ENCODE measurements at places on chromosomes 12 and 14.

- DNase-seq: no peak
Measured at GRCh38 chr12:38772437-38772836, 133.0 kb downstream of the CPNE8 start.

- DNase-seq: no peak
Measured at GRCh38 chr14:83171761-83172160, 1638.1 kb upstream of the SEL1L start.

DNA sequence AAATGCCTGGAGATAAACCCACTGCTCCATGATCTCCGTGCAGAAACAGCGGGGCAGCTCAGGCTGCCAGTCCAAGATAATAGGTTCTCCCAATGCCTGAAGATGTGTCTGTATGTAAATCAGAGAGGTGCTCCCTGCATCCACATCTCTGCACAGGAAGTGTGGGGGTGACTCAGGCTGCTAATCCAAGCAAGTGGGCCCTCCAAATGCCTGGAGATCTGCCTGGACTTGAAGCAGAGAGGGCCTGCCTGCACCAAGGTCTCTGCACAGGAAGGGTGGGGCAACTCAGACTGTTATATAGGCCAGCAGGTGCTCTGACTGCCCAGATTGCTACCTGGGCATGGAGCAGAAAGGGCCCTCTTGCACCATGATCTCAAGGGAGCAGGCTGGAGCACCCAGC is 504.7 kb downstream of the LRFN5 start:
- DNase-seq: no peak

DNA sequence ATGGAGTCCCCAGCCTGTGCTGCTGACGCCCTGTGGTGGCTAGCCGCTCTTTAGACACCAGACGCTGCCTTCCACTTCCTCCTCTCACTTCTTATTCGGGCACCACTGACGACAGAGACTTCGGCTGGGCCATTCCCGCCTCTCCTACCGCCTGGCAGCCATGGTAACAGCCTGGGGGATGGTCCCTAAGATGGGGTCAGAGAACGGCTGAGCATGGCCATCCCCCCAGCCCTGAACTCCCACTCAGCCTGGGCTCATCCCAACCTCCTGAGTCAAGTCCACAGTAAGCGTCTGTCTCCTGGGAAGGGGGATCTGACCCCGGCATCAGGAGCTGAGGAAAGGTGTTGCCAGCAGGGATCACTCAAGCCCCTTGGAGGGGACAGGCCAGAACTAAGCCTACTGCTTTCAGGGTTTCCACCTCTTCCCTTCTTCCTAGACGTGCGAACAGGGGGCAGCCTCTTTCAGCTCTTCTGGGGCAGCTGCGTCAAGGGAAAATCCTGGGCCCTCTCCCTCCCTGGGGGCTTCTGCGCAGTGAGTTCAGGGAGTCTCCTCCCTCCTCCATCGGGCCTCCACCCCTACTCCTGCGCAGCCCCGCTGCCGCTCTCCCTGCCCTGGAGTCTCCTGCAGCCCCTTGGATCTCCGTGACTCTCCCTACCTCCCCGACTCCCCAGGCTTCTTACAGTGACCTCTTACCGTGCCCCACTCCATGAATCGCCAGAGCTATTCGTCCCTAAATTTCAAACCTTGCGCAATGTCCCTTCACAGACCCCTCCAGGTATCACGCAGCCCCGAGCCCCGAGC is 643 bp upstream of the TAMALIN start:
- no peak for DNase-seq

GRCh38 chr14:92582706-92583452 is 69.3 kb downstream of the RIN3 start:
- DNase-seq: no peak

DNA sequence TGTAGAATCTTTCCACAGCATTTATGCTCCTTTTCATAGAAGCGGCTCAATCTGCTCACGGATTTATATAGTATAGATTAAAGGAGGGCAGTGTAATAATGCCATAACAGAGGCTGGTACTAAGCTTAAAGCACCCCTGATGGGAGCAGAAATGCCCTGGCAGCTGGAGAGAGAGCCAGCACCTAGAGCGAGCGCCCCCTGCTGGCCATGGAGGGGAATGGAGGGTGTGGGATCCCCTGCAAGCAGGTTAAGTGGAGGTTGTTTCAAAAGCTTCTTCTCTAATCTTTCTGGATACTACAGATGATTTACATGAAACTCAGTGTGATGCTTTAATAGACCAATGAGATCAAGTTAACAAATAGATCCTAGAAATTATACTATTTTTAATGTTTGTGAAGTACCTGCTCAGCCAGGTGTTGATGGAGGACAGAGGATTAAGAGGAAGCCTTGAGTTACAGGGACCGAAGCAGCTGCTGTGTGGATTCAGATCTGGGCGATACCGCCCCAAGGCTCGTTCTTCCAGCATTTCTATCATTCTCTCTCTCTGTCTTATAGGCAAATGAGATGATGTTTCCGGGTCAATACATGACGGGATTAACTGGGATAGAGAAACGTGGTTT is 1519.3 kb upstream of the TMEM132C start:
- DNase-seq: peak; percentile 8

DNA sequence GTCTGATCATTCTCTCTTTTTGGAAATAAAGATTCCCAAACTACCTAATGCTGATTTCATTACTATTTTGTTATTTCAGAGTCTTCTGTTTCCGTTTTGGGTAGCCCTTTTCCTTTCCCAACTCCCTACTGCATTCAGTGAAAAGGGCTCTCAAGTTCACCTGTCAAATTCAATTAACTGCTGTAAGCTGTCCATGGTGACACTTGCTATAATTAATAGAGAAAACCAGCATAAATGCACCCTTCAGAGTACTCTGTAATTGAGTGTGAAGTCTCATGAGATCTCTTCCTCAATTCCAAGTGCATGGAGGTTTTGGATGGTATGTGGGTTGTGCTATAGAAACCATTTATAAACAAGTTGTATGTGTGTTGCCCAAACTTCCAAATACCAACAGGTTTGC is 187.2 kb downstream of the RPL10L start:
- no peak for DNase-seq

GRCh38 chr12:96514328-96514727 is 25.0 kb downstream of the CFAP54 start:
- DNase-seq: no peak

DNA sequence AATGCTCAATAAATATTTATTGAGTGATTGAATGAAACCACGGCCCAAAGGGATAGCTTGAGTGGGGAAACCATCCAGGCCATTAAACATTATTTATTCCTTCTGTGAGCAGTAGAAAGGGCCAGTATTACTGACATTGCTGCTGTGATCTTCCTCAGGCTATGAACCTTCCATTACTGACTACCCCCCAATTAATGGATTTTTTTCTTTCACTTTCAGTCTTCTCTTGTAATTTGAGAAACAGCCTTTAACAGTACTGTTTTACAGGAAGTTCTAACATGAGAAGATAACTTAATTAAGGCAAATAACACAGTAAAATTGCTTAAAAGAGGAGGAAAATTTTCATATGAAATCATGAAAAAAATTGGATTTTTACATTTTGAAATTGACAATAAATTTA is 629.5 kb downstream of the TRHDE start:
- DNase-seq: no peak

DNA sequence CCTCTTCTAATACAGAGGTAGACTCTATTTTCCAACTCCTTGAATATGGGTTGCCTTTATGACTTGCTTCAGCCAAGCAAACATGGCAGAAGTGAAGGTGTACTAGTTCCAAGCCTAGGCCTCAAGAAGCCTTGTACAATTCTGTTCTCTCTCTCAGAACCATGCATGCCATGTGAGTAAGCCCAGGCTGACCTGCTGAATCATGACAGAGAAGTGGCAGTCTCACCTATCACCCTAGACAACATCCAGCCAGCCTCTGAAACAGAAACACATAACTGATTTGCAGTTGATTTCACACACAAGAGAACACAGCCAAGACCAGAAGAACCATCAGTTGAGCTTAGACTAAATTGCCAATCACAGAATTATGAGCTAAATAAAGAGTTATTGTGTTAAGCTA is 157.2 kb downstream of the GARIN6 start:
- no peak for DNase-seq

Measured in fibroblast of skin of scalp (primary cell).